ENCODE measurements at places on chromosomes 6 and 20.

GRCh38 chr6:31776485-31776988 is 591 bp downstream of the VWA7 start:
- H3K4me3 ChIP-seq: no peak overlapping the region
- peak overlapping the region; percentile 37 for H3K27ac ChIP-seq
- no peaks in the 10 kb centered on the region for H3K27me3 ChIP-seq

GRCh38 chr6:49556429-49556837 is 6.0 kb downstream of the C6orf141 start:
- no peaks in the 10 kb centered on the region for H3K27me3 ChIP-seq
- H3K4me1 ChIP-seq: no peaks in the 10 kb centered on the region
- DNase-seq: no peak
- no peak overlapping the region for H3K4me3 ChIP-seq

DNA sequence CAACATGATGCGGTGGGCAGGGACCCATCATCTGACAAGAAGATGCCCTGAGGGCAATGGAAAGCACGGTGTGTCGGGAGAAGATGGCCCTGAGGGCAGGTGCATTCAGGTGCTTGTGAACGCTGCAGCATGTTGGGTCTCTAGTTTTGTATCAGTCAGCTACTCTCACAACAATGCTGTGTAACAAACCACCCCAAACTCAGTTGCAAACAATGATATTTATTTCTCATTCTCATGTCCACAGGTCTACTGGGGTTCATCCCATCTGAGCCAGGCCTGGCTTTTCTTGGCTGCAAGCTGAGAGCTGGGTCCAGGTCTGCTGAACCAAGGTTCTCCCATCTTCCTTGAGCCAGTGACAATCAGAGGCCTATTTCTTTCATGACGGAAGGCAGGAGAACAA is 461.6 kb downstream of the PREX1 start:
- H3K4me1 ChIP-seq: peaks cover 38% of the 10 kb centered on the region
- H3K4me3 ChIP-seq: no peak overlapping the region
- DNase-seq: no peak

DNA sequence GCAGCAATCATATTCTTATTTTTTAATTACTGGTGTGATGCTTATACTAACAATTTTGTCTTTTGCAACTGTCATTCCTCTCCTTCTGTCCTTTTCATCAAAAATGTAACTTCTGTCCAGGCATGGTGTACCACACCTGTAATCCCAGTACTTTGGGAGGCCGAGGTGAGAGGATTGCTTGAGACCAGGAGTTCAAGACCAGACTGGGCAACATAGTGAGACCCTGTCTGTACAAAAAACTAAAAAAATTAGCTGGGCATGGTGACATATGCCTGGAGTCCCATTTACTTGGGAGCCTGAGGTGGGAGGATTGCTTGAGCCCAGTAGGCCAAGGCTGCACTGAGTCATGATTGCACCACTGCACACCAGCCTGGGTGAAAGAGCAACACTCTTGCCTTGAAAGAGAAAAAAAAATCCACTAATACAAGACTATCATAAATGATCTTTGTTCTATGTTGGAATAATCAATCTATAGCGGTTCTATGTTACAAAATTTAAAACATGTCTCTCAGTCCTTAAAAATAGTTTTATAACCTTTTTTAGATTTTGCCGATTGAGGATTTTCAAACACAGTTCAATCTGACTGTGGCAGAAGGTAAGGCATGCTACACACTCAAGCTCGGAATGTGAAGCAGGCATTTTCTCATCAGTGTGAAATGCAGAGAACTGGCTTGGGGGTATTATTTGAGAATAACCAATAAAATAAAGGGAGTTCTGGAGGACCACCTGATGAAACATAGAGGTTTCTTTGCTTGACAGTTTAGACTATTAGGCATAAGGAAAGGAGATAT is 70.4 kb downstream of the ENPP1 start:
- H3K27me3 ChIP-seq: no peaks in the 10 kb centered on the region
- no peaks in the 10 kb centered on the region for H3K36me3 ChIP-seq
- DNase-seq: no peak
- H3K27ac ChIP-seq: no peak overlapping the region
- no peaks in the 10 kb centered on the region for H3K4me1 ChIP-seq

GRCh38 chr6:137045222-137045789 is 541 bp upstream of the IL20RA start:
- peaks cover 19% of the 10 kb centered on the region for H3K27me3 ChIP-seq
- H3K4me1 ChIP-seq: no peaks in the 10 kb centered on the region
- H3K36me3 ChIP-seq: no peaks in the 10 kb centered on the region

GRCh38 chr20:64110411-64111068 is 3.2 kb upstream of the NPBWR2 start:
- H3K27ac ChIP-seq: no peak overlapping the region
- no peak for DNase-seq
- no peaks in the 10 kb centered on the region for H3K36me3 ChIP-seq
- no peaks in the 10 kb centered on the region for H3K27me3 ChIP-seq
- H3K4me1 ChIP-seq: no peaks in the 10 kb centered on the region

DNA sequence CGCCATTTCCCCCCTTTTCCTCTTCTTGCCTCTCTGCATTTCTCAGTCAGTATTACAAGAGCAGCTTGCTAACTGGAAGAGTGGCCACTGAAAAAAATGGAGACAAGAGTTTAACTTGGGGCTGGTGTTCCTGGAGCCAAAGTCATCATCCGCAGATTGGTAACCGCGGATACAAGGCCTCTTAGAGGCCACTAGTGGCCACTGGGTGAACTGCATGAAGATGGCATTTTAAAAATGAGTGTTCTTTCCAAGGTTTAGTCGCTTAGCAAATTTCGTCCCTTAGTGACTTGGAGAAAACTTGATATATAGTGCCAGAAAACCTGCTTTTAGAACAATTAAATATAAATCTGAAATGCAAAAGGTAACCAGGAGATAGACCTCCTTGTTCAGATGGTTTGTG is 4.8 kb downstream of the F13A1 start:
- no peaks in the 10 kb centered on the region for H3K36me3 ChIP-seq
- no peak overlapping the region for H3K27ac ChIP-seq
- no peak for DNase-seq
- peaks cover 4% of the 10 kb centered on the region for H3K27me3 ChIP-seq

Measured in GM12878 (cell line).